ENCODE measurements at places on chromosomes 11 and 22.
A peak's percentile ranks its signal among the peaks of the same experiment; 100 is the strongest.

DNA sequence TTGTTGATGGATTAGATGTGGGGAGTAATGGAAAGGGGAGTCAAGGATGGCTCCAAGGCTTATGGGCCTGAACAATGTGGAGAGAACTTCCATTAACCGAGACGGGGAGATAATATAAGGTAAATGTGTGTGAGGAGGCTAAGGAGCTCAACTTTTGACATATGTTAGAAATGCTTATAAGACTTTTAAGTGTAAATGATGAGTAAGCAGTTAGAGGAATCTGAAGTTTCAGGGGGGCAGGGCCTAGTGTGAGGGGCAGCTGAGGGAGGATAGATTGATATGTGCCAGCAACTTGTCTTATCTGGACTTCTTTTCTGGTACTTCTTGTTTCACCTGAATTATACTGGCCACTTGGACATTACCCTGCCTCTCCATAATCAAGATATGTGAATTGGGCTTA, 29.9 kb downstream of the ANKRD42 start:
- no peak for ATAC-seq

GRCh38 chr11:73070653-73071052, 71.5 kb downstream of the FCHSD2 start:
- ATAC-seq = peak; percentile 24

GRCh38 chr11:15555161-15555560, 440.4 kb downstream of the INSC start:
- no peak for ATAC-seq

DNA sequence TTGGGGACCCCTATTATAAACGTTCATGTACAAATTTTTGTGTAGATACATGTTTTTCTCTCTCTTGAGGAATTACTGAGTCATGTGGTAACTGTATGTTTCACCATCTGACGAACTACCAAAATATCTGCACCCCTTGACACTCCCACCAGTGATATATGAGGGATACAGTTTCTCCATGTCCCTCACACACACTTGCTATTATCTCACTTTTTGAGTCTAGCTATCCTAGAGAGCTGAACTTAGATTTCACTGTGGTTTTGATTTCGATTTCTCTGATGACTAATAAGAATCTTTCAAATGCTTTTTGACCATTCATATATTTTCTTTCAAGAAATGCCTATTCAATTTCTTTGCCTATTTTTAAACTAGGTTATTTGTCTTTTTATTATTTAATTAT, 200.2 kb downstream of the PGR start:
- no peak for ATAC-seq

- ATAC-seq = peak; percentile 95
These were observed 106.1 kb downstream of the SLC1A2 start for GRCh38 chr11:35313066-35313759.

DNA sequence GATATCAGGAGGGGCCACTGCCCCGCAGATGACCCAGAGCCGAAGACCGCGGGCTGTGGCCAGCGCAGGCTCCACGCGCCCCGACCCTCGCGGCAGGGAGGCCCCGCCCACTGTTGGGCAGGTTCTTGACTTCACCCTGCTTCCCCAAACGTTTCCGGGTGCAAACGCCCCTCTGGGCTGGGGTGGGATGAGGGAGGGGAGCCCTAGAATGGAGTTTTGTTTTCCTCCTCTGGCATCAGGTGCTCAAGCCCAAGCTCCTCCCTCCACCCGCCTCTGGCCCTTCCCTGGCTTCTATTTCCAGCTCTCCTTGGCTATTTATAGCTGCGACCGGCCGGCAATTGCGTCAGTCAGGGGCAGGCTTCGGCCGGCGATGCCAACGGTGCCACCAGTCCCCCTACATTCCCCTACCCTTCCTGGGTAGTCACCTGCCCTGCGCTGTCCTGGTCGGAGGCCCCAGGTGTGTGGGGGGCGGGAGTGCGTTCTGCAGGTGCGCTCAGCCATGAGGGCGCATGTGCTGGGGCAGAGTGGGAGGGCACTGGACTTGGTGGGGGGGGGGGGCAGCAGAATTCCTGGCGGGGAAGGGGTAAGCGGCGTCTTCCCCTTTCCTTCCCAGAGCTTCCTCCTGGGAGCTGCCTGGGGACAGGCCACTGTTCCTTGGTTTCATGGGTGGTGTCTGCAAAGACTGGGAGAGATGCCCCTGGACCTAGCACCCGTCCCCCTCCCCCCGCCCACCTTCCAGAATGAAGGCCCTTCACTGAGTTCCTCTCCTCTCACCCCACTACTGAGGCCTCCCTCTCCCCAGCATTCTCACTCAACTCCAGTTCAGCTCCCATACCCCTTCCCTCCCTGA, 23.6 kb downstream of the DUSP8 start:
- ATAC-seq = no peak

DNA sequence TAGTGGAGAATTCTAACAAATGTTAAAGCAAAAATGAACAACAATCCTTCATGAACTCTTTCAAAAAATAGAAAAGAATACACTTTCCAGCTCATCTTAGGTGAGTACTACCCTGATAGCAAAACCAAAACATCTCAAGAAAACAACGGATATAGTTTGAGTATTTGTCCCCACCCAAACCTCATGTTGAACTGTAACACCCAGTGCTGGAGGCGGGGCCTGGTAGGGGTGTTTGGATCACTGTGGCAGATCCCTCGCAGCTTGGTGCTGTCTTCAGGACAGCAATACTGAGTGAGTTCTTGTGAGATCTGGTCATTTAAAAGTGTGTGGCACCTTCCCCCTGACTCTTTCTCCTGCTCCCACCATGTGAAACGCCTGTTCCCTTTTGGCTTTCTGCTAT, 27.0 kb downstream of the NCAPD3 start:
- ATAC-seq = no peak

GRCh38 chr11:45745065-45745811, 59.7 kb upstream of the SLC35C1 start:
- no peak for ATAC-seq

GRCh38 chr11:92759571-92760214, 209.8 kb upstream of the MTNR1B start:
- no peak for ATAC-seq

GRCh38 chr11:17449158-17449557, 27.5 kb downstream of the ABCC8 start:
- no peak for ATAC-seq

DNA sequence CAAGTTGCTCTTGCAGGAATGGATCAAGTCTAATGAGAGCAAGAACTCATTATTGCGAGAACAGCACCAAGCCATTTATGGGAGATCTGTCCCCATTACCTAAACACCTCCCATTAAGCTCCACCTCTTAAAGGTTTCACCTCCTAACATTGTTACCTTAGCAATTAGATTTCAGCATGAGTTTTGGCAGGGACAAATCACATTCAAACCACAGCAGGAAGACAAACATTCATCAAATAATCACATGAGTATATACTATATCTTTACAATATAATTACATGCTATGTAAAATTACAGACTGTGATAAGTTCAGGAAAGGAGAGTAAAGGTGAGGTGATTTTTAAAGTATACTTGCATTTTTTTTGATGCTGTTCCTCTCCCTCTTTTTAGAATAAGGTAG, 6.6 kb upstream of the TEAD1 start:
- no peak for ATAC-seq

GRCh38 chr11:62842171-62842741, 2.9 kb upstream of the WDR74 start:
- ATAC-seq = no peak

GRCh38 chr22:25536589-25536988, 27.9 kb upstream of the GRK3 start:
- ATAC-seq = no peak

GRCh38 chr11:45926001-45926401, 3.5 kb downstream of the LARGE2 start:
- no peak for ATAC-seq

- ATAC-seq = no peak
These were observed at the start of gene B4GALNT4 for GRCh38 chr11:369336-370018. Gene B4GALNT4 (plus strand): TSS chr11:369499. CDS start chr11:369804, 305 bp downstream.

DNA sequence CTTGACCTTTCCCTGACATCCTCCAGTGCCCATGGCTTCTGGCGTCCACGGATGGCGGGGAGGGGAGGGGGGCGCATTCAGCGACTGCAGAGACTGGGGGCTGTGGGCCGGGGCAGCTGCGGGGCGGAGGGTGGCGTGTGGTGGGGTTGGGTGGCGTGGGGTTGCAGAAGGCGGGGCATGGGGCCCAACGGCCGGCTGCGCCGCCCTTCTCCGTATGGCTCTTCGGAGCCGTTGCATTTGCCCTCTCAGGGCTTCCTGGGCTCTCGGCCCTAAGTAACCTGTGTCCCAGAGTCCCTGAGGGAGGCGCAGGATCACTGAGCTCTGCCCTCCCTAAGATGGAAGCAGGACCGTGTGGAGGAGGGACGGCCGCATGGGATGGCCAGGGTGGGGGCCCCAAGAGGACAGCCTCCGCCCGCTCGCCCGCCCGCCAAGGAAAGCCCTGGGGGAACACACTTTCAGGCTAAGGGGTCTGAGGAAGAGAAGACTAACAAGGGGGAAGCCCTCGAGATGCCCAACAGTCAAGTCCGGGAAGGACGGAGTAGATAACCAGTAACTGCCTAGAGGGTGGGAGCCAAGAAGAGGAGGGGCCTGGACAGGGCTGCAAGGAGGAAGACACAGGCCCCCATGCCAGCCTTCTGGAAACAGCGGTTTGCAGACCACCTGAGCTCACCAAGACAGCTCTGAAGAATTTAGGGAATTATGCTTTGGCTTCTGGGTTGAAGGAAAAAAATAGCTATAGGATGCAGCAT, 9.2 kb upstream of the AIFM3 start:
- ATAC-seq = peak; percentile 73

- ATAC-seq = peak; percentile 64
These were observed 58.3 kb downstream of the AAMDC start for GRCh38 chr11:77879218-77879617.

GRCh38 chr11:36590513-36590912, 3.8 kb upstream of the IFTAP start:
- no peak for ATAC-seq

DNA sequence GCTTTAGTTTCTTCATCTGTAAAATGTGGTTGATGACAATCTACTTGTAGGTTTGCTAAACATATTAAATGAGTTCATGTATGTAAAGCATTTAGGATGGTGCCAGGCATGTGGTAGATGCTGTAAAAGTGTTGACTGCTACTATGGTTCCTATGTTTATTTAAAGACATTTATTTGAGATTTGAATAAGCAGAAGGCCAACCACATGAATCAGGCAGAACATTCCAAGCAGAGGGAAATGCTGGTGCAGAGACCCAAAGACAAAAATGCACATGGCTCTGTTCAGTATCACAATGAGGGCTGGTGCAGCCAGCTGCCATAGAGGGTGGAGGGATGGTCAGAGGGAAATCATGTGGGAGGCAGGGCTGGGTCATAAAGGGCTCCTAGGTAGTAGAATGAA, 156.2 kb upstream of the PDGFD start:
- no peak for ATAC-seq

DNA sequence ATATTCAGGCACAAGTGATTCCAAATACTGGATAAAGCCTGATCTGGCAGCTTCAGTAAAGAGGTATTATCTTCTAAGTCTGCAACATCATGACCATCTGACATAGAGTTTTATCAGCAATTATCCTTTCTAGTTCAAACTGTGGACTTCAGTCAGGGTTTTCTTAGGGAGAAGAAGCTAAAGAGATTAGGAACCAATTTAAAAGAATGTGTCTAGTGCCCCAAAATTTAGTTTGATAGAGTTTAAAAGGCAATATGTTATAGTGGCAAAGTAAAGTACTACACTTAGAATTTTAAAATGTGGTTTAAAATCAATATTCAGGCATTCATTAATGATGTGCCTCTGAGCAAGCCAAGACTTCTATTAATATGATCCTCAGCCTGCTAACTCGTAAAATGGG, 5.4 kb downstream of the PAK1 start:
- ATAC-seq = no peak

DNA sequence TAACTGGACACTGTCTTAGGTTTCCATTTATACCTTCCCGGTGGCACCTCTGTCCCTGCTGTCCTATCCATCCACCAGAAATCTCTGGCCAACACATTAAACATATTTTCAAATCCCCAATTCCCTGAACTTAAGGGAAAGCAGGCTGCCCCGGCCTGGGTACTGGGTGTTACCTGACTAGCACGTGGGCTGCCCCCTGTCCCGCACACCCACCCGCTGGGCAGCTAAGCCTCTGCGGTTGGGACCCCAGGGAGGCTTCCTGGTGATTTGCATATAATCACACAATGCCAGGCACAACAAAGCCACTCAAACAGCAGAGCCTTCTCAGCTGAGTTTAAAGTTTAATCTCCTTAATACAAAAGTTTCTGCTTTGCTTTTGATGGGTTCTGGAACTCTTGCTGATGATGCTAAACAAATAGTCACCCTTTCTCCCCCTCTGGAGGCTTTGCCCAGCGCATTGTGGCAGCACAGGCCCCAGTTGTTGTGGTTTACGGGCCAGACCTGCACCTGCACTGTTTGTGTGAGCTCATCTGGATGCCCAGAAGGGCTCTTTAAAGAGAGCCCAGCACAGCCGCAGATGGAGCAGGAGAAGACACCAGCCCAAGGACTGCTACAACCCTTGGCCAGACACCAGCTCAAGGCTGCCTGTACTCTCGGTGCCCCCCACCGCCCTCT, 59.9 kb upstream of the POU2AF1 start:
- ATAC-seq = no peak

DNA sequence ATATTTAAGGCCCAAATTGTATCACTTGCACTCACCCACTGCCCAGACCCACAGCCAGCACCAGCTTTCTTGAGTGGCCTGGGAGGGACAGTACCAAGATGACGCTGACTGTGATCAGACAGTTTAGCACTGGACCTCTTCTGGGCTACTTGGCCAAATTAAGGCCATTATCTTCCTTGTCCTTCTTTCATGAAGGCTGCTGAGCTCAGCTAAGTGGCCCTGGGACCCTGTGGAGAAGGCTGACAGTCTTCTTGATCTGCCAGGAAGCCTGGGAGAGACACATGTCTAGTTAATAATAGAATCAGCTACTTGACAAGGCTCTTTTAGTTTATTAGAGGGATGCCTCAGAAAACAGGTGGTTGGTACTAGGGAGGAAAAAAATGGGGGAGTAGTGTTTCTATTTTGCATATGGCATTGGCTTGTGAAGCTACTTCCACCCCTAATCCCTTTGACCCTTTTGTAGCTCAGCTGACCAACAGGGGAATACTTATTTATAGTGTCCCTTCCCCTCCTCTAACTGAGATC, 127.9 kb upstream of the NTM start:
- no peak for ATAC-seq

DNA sequence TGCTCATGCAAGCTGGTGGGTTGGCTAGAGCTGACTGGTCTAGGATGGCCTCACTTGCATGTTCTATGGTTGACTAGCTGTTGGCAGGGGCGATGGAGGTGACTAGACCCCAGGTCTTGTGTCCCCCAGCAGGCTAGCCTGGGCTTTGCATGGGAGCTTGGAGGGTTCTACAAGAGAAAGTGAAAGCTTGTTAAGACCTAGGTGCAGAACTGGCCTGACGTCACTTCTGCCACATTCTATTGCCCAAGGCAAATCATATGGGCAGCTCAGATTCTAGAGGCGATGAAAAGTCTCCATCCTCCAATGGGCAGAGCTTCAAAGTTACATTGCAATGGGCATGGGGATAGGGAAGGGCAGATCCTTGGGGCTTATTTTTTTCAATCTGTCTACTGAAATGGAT, 170.9 kb downstream of the MIAT start:
- no peak for ATAC-seq

- ATAC-seq = no peak
These were observed 39.1 kb downstream of the SLC35F2 start for GRCh38 chr11:107819361-107820014.

All from stimulated activated memory B cell treated with anti-CD40 and anti-IgM and Interleukin-4, amounts not matched to agents 10 μg/mL and 1 μg/mL and 100 μg/mL, for 72 hours (primary cell).